Caudate nucleus (tissue), 63 donors: ENCODE measurements at places on chromosomes 1 and 21.
A peak's percentile ranks its signal among the peaks of the same experiment; 100 is the strongest.

DNA sequence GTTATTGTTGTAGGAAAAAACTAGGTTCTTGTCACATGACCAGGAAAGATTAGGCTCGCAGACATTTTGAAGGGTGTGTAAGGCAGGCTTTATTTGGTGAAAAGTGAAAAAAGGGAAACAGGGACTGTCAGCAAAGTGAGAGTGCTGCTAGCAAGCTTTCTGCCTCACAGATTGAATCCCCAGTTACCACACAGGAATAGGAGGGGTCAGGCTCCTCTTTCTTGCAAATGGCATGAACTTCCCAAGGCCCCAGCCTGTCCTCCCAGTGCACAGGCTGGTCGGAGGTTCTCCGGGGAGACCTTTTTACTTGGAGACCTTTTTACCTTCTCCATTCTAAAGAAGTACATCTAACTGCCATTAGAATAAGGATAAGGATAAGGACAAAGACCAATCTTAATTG lies 42.1 kb downstream of the SYCP1 start:
- DNase-seq, result no peak

DNA sequence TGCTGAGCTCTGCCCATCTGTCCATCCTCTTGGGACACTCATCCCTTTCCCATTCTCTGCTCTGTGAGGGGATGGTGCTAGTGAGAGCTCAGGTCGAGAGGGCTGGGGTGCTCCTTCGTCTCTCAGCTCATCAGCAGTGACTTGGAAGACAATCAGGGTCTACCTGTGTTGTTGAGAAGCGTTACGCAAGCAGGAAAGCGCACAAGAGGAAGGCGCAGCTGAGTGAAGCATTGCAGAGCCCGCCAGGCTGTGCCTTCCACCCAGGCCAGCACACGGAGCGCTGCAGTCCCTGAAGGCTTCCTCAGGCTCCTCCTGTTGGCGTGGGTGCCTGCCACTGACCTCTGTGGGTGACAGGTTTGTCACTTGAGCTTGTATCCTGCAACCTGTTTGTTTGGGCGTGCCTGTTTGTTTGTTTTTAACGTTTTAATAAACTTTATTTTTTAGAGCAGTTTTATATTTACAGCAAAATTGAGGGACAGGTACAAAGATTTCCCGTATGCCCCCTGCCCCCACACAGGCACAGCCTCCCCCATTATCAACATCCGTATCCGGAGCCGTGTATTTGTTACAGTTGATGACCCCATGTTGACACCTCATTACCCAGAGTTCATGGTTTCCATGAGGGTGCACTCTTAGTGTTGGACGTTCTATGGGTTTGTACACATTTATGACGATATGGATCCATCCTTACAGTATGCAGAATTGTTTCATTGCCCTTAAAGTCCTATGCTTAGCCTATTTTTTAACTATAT lies 36.7 kb downstream of the ADARB1 start:
- peak; percentile 16 for DNase-seq

GRCh38 chr1:42657201-42657600 lies 1.0 kb upstream of the PPIH start:
- DNase-seq, result no peak

- no peak for DNase-seq
These were observed 153.4 kb downstream of the SDCCAG8 start for GRCh38 chr1:243409284-243409683.

GRCh38 chr1:81811757-81812371 lies 11.1 kb downstream of the ADGRL2 start:
- no peak for DNase-seq

DNA sequence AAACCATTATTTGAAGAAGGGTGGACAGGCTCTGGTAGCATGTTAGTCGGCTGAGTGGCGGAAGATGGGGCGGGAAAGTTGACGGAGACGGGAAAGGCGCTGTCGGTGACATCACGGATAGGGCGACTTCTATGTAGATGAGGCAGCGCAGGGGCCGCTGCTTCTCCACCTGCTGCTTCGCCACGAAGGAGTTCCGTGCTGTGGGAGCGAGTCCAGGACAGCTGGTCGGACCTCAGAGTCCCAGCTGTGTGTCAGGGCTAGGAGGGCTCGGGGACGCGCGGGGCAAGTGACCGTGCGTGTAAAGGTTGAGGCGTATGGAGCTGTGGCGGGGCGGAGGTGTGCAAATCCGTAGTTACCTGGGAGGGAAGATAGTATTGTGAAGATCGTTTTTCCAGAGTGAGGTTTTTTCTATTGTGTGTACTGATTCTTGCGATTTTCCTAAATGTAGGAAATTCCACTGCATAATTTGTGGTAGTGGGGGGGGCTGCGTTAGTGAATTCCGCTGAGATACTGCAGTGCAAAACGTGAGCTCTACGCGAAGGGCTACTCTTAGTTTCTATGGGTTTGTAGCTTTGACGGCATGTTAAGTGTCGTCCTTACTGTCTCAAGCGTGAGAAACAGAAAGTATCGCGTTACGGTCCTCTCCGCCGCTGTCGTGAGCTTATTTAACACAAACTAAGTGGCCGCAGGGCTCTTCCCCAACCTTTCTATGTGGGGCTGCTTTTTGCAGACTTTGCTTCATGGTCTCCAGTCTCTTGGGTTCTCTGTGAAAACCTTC lies 111.2 kb upstream of the NBPF11 start:
- no peak for DNase-seq

GRCh38 chr21:31609081-31609480 lies 50.4 kb upstream of the SOD1 start:
- DNase-seq, result no peak

- DNase-seq, result no peak
These were observed 545.1 kb downstream of the PLPP3 start for GRCh38 chr1:56034222-56034621.

DNA sequence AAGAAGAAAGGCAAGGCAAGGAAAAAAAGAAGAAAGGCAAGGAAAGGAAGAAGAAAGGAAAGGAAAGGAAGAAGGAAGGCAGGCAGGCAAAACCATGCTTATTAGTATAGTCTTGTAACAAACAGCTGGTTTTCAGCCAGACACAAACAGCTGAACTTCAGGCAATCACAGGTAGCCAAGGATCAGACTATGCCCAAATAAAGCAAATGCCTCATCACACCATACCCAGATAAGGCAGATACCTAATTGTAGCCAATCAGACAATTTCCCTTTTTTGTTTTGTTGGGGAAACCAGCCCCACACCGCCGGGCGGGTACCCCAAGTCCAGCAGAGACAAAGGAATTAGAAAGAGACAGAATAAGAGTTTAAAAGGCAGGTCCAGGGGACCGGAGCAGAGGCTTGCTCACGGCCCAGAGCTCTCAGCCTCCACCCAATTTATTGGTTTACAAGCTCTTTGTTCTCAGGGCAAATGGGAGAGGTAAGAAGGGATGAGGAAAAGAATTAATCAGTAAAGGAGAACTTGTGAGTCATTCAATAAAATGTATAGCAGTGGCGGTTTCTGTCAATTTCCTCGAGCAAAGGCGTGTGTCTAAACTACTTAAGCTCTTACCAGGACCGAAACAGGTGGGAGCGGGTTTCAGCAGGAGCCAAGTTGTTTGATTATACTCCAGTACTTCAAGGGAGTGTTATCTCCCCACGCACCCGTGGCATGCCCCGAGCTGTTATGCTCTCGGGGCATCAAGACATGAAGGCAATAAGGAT lies 886.8 kb downstream of the KCNT2 start:
- DNase-seq, result no peak

DNA sequence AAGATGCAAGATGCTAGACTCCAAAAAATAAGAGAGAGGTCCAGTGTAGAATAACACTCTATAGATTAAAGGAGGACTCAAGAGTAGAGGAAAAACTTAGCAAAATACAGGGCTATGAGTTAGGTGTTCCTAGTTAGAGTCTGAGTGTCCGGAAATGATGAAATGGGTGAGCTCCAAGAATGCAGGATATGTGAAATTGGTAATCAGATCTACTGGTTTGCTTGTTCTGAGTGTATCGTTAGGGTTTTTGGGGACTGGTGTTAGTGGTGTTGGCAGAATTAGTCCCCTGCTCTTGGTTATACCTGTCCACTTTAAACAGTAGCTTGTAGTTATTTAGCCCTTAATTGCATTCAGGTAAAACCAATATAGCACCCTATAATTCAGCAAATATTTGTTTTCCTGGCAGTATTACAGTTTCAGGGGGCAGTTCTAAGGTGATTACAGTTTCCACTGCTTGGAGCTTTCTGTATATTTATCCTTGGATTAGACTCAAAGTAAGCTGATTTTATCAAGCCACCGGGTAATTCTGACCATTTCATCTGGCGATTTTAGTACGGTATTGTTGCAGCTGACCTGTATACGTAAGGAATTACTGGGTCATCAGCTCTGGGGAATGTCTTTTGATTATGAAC lies 332.7 kb downstream of the CHRM3 start:
- DNase-seq, result no peak
